GM12864 (cell line): ENCODE measurements at places on chromosomes 6 and 20.

DNA sequence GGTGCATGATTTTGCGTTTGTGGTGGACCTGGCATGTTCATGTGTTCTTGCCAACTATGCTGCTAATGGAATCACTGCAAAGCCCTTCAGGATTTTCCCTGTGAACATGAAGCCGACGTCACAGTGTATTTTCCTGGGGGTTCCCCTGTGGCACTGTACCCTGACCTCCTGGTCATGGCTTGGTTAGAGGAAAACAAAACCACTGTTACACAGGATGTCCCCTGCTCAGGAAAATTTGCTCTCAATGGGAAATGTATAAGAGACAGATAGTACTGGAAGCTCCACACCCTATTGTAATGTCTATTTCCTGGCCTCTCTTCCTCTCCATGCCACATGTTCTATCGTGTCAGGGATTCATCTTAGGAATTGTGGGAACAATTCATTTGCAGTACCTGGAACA lies 19.7 kb downstream of the TSHZ2 start:
- DNase-seq: no peak

DNA sequence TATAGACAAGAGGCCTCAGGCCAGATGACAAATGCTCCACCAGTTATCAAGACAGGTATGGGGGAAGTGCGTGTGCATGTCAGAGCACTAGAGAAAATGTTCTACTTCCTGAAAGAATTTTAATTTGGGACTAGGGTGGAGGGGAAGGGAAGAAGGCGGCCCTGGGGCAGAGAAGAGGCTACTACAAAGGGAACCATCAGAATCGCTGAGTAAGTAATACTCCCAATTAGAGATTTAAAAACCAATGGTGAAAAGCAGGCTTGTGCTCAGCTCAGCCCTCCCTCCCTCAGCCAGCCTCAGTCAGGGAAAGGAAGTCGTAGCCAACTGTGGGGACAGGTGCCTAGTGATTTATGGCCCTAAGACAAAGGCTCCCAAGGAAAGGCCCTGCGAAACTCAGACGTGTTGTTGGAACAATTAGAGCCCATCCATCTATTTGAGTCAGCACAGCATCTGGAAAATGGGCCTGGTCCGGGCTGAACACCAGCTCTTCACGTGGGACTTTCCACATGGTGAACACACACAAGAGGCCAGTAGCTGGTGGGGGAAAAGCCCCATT lies 15.0 kb upstream of the MAFB start:
- DNase-seq: no peak

GRCh38 chr6:138337076-138337475 lies 40.6 kb upstream of the SMIM28 start:
- no peak for DNase-seq

GRCh38 chr6:25448965-25449538 lies 169.9 kb downstream of the CARMIL1 start:
- DNase-seq: no peak

DNA sequence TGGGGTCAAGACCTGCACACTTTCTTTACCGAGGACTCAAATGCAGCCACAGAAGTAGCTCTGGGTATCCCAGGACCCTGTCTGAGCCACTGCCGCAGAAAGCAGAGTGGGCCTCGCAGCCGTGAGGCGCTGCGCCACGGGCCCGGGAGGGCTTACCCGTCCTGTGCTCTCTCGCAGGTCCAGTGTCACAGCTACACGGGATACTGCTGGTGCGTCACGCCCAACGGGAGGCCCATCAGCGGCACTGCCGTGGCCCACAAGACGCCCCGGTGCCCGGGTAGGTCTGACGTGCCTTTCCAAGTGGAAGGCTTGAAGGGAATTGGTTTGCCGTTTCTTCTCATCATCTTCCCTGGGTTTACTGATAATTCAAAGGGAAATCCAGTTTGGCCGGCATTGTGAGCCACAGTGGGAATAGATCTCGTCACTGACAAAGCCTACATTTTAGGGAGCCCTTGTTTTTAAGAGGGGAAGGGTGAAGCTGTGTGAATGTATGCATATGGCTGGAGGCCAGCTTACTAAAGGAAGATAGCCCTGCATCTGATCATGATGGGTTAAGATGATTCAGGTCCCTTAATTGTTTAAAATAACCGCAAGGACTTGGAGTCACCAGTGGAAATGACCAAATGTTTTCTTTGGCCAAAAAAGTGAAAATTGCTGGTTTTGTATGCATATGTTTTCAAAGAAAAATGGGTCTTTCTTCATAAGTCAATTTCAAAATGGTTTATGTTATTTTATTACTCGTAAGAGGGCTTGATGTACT lies 86.6 kb downstream of the SMOC2 start:
- DNase-seq: no peak
